ENCODE measurements at places on chromosomes 12 and 14. TPM values are rescaled to one million over a fixed set of nuclear protein-coding genes. Genes with fewer than 3 reads are reported as not detected.

DNA sequence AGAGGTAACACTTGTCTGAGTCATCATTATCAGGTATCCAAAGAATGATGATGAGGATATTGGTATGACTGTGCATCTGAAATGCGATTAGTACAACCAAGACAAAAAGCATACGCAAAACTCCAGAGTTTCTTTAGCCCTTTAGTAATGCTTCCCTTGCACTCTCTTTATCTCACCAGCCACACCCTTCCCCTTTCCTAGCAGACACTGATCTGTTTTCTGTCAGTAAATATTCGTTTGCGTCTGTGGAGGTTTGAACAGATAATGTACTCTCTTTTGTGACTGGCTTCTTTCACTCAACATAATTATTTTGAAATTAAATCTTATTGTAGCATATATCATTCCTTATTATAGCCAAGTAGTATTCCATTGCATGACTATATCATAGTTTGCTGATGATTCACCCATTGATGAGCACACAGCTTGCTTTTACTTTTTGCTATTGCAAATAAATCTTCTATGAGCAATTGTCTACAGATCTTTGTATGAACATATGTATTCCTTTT lies 775.7 kb downstream of the SLC6A15 start:
- DNase-seq, result no peak

- no peak for DNase-seq
Observed at GRCh38 chr14:61751475-61751989, 10.7 kb upstream of the SNAPC1 start.

DNA sequence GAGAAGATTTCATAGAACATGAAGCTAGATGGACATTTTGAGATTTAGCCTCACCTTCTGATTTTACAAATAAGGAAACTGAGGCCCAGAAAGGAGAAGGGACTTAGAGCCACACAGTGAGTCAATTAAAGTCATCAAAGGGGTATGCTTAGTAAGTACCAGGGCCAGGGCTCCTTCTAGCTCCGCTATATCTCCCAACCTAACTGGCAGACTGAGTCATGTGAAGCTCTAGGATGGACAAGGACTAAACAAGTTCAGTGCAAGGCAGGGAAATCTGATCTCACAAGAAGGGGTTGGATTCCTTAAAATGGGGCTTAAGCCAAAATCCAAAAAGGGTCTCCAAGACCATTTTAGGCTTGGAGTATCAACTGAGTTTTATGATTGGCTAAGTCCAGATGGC lies 215.8 kb downstream of the PHLDA1 start:
- no peak for DNase-seq

DNA sequence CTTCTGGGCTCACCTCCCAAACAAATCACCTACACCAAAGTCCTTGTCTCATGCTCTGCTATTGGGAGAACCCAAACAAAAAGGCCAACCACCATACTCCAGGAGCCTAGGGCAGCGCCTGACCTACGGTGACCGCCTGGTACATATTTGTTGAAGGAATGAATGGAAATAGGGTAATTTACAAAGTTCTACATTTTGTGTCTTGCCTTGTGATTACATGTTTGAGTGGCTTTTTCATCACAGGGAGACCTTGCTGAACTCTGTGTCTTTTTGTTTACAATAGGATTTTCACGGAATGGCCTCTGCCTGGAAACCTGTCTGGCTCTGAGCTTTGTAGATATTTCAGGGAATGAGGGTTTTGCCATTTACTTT lies 11.3 kb upstream of the PRIMA1 start:
- DNase-seq, result no peak

Gene RNF34
- total RNA-seq, result 22.3 TPM

Gene PRH2
- 0.42 TPM for total RNA-seq

DNA sequence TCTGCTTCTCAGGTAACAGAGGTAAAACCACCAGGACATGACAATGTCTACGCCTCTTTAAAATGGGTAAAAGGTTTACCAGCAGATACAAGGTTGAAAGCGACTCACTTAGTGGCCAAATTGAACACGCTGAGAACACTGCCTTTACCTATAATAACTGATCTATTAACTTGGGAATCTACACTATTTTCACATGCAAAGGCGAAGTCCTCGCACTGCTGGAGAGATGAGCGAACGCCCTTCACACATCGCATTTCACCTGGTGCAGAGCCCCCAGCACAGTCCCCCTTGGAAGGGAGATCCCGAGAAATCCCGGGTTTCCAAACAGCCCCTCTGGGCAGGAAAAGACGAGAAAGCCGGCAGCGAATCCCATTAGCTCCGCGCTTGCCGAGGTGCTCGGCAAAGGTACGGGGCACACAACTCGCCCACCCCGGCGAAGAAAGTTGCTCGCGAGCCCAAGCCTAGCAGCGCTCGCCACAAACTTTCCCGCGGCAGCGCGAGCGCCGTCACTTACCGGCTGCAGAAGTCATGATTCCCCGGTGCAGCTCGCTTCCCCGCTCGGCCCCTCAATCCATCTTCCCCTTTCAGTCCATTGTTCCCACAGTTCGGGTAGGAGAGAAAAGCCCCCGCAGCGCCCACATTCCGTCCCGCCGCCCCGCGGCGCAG lies 423 bp downstream of the FGD6 start:
- DNase-seq, result no peak

Gene SETD1B
- total RNA-seq, result 7.9 TPM

Measured in liver (tissue), 10 donors.